ENCODE measurements at places on chromosomes 13 and 19.

DNA sequence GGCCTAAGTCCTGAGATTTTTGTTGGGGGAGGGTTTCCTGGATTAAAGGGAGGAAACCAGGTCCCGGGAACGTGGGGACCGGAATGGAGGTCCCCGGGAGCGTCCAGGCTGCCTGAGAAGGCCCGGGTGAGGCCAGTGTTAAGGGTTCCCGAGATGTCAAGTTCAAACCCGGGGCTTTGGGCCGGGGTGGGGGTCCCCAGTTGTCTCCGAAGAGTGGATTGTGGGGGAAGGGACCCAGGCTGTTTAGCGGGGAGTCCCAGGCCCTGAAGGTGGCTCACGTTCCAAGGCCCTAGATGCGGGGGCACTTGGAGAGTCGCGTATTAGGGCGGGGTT is 262 bp downstream of the COX7A1 start:
- DNase-seq = no peak

DNA sequence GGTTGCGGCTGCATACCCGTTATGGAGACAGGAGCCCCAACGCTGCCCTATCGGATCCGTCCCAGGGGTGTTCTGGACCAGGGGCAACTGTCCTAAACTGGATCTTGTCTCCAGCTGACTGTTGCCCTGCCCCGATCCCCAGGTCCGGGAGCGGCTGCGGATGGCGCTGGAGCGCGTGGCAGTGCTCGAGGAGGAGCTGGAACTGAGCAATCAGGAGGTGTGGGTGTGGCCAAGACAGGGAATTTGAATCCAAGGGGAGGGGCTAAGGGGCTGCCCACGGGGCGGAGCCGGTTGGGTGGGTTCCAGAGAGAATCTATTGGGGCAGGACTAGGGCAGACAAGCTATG is 9.9 kb downstream of the PPFIA3 start:
- no peak for DNase-seq

DNA sequence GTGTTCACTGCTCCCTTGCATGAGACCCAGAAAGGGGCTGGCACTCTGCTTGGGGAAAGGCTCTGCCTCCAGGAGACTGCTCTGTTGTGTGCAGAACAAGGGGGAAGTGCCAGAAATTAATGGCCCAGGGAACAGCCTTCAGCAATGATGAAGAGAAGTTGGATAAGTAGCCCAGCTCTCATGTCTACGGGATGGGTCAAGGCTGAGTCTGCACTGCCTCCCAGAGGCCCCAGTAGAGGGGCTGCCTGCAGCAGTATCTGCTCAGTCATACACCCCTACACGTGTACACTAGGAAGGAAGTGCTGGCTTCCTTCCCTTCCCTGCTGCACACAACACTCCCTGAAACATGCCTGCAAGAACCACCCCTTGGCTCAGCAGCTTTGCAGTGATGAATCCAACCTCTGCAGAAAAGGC is 54.6 kb upstream of the URI1 start:
- peak; percentile 38 for DNase-seq

DNA sequence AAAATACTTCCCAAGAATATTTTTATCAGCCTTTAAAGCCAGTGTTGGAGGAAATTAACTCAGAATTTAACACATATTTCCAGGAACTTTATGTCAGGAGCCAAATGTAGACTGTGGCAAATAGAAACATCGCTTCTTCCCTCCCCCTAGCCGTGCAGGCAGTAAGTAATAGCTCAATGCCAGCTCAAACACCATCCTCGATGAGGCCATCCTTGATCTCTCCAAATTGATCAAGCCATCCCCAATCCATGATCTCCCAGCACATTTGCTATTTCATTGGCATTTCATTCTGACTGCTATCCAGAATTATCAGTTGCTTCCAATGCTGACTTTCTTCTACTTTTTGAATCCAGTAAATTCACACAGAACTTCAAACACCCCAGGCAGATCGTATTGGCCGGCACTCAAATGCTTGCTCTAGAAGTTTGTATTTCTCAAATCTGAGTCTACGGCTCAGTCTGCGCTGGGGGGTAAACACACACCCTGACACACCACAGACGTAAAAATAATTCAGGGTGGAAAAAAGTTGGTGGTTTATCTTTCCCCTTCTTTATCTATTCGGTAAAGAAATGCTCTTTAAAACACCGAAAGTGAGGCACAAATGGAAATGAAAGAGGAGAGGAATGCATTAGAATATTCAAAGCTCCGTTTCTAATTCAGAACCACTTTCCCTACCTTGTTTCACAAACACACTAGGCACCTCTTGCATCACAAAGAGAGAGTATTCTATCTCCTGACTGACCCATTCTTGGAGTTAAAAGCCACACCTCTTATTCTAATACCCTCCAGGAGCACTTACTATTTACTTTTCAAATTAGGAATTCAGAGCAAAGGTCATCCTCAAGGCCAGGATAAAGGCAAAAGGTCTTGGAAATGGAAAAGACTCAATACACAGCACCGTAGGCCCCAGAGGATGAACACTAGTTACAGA is 991 bp downstream of the OBI1 start:
- DNase-seq = peak; percentile 39

GRCh38 chr13:99617474-99618255 is 116.4 kb downstream of the TM9SF2 start:
- DNase-seq = peak; percentile 23

DNA sequence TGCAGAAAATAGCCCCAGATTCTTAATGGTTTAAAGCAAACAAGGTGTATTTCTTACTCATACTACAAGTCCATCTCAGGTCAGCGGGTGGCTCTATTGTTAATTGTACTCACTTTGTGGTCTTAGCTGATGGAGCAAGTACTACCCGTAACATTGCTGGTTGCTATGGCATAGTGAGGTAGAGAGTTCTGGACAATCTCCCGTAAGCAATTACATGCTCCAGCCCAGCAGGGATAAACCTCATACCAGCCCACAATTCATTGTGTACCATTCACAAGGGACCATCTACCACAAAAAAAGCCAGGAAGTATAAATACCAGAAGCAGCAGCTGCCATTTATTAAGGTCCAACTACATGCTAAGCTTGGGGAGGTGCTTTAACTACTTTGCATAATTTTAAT is 167.1 kb downstream of the PCDH9 start:
- DNase-seq = no peak

- no peak for DNase-seq
Measured at GRCh38 chr13:58080806-58081205, 449.3 kb downstream of the PCDH17 start.

- no peak for DNase-seq
Measured at GRCh38 chr13:64767054-64767453, 2463.1 kb downstream of the PCDH9 start.

GRCh38 chr13:34257966-34258365 is 440.0 kb downstream of the RFC3 start:
- DNase-seq = peak; percentile 98

DNA sequence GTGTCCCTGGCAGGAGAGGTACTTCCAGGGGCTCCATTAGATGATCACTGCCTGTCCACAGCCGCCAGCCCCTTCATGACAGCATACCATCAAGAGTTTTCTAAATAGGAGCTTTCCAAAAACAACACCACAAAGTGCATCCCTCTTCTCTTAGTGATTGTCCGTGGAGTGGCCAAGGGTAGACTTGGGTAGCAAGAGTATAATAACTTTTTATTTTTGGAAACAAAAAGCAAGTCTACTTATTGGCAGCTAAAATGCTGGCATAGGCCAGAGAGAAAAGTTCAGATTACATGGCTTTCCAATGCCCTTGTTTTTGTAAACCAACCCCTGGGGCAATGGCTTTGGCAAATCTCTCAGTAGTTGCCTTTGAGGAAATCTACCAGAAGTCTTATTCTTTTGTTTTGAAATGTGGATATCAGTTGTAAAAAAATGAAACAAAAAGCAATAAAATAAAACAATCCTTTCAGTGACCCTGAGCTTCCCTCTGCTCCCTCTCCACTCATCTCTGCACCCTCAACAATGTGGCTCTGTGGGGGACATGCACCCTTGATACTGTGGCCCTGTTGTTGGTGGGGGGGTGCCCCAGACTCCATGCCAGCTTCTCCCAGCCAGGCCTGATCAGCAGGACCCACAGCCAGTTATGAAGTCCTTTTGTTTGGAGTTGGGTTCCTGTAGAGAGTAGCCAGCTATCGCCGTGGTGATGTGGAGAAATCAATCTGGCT is 294.1 kb downstream of the DLEU7 start:
- DNase-seq = no peak

- DNase-seq = no peak
Measured at GRCh38 chr13:70723732-70724131, 615.5 kb upstream of the KLHL1 start.

DNA sequence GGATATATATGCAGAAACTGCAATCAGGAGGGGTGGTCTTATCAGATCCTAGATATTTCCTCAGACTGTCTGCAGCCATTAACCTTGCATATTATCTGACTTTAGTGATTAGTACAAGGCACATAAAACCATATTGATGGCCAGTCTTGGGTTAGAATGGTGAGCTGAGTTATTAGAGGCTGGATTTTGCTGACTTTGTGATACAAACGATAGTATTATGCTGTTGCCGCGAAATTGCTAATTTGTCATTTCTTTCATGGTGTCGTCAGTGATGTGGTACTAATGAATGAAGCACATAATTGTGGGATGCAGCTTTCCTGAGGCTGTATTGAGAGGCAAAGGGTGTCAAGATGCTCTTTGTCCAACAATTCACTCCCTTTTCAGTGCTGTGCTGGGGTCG is 172.5 kb downstream of the TEX29 start:
- no peak for DNase-seq

DNA sequence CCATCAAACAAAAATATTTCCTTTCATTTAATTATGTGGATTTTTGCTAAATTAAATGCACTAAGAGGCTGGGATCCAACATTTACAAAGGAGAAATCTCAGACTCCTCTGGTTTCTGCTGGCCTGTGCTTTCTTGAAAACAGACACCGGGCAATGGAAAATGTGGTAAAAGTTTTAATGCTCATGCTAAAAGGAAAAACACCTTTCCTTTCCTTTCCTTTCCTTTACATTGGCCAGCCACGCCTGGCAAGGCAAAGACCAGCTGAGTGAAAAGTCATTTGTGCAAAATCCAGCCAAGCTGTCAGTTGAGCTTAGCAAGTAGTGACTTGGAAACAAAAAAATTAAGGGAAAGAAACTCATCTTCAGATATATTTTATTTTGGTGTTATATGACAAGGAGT is 240.3 kb downstream of the LACC1 start:
- no peak for DNase-seq

DNA sequence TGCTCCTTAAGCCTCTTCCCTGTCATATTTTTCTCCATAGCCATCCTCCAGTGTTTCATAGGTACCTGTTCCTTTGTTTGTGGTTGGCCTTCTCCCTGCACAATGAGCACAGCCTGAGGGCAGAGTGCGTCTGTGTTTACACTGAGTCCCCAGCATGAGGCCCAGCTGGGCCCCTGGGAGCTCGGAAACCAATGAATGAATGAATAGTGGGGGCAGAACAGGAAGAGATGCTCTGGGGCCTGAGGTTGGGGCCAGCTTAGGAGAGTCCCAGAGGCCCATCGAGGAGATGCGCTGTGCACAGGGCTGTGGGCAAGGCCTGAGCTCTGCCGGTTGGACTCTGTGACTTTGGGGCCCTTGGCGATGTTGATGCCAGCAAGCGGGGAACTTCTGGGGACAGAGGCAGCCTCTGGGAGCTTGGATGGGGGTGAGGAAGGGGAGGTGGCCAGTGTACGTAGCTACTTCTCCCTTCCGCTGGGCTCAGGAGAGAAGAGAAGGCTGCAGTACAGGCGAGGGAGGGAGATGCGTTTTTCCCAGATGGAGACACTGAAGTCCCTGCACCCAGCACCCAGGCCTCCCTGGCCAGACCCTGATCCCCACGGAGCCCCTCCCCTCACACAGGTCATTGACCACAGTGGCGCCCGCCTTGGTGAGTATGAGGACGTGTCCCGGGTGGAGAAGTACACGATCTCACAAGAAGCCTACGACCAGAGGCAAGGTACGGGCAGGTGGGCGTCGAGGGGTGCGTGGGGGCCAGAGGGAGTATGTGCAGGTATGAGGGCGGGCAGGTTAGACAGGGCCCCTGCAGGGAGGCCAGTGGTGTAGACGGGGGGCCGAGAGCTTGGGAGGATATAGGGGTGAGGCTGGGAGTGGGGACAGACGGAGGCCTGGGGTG is 5.1 kb downstream of the TBCB start:
- DNase-seq = no peak

DNA sequence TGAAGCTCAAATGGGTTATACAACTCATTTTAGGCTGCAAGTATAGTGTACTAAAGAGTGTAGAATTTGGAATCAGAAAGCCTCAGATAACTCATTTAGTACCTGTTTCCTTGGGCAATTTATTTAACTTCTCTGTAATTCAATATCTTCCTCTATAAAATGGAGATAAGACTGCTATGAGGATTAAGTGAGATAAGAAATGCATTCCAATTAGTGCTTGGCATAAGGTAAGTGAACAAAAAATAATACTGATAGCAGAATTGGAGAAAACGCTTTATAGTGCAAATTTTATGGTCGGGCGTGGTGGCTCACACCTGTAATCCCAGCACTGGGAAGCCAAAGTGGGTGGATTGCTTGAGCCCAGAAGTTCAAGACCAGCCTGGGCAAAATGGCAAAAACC is 25.0 kb downstream of the DACH1 start:
- no peak for DNase-seq

DNA sequence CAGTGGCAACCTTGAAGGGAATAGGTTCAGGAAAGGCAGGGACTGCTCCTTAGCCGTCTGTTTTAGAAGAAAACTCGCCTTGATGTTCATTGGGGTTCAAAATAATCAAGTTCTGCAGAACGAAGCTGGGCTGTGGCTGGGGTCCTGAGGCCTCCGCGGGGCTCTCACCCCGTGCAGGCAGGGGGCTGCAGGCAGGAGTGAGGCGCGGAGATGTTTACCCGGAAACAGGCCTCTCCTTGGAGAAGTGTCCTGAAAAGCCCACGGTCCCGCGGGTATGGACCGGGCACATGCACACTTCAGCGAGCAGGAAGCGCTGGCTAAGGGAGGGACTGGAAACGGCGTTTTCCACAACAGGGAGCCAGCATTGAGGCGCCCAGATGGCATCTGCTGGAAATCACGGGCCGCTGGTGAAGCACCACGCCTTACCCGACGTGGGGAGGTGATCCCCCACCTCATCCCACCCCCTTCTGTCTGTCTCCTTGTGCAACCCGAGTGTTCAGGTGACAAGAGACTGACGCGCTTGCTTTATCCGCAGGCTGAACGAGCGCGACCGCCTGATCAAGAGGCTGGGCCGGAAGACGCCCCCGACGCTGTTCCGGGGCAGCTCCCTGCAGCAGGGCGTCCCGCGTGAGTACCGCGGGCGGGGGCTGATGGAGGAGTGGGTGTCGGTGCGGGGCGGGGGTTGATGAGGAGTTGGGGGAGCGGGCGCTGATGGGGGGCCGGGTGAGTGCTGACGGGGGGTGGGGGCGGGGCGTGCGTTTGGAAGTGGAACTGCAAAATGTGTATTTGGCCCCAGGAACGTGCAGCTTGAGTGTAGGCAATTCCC is 39.6 kb downstream of the SHISA2 start:
- DNase-seq = no peak

DNA sequence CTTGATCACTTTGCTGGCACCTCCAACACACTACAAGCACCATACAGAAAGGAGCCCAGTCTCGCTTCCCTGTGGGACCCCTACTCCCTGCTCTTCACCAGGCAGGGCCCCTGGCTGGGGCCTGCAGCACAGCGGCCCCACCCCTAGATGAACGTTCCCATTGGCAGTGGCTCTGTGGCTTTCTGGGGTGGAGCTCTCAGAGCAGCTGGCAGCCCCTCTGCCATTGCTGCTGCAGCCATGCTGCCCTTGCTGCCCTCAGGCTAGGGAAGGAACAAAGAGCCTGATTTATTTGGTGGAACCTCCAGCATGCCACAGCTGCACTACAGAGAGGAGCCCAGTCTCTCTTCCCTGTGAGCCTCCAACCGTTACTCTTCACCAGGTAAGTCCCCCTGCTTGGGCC is 5.8 kb downstream of the SIGLEC6 start:
- no peak for DNase-seq

- no peak for DNase-seq
Measured at GRCh38 chr13:94825507-94825906, 113.2 kb upstream of the SOX21 start.
